ENCODE measurements at places on chromosomes 3 and 15. TPM values are rescaled to one million over a fixed set of nuclear protein-coding genes. Genes with fewer than 3 reads are reported as not detected.

GRCh38 chr15:37028625-37029296 is 71.6 kb downstream of the MEIS2 start:
- no peak for DNase-seq

GOLGA6A gene
- not detected for total RNA-seq

- no peak for DNase-seq
These were observed 51.3 kb downstream of the RBMS3 start for GRCh38 chr3:29332195-29332637.

- DNase-seq, result peak; percentile 76
These were observed at the start of gene OXTR for GRCh38 chr3:8769088-8769822. TSS of gene OXTR (minus strand) at chr3:8769613. CDS start at chr3:8768187, 1,426 bp downstream.

DNA sequence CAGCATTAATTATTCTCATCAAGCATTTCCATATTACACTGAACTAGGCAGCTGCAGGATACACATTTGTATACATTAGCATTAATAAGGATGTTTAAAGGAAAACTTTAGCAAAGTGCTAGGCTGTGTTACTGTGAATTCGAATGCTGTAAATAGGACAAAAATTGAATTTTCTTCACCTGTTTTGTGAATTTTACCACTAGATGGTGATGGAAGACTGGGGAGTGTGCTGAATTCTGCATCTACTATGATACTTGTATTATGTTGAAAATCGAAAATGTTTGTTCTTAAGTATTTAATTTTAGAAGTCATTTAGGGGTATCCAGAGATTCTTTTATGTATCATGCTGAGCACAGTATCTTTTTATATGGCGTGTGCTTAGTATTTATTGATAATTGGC is 12.3 kb upstream of the P2RY14 start:
- DNase-seq, result peak; percentile 58

INO80 gene
- total RNA-seq, result 46.3 TPM

PP2D1 gene
- not detected for total RNA-seq

- DNase-seq, result no peak
These were observed 25.7 kb downstream of the EEFSEC start for GRCh38 chr3:128178782-128179483.

GRCh38 chr3:125431391-125431790 is 56.3 kb upstream of the ZNF148 start:
- no peak for DNase-seq

DNA sequence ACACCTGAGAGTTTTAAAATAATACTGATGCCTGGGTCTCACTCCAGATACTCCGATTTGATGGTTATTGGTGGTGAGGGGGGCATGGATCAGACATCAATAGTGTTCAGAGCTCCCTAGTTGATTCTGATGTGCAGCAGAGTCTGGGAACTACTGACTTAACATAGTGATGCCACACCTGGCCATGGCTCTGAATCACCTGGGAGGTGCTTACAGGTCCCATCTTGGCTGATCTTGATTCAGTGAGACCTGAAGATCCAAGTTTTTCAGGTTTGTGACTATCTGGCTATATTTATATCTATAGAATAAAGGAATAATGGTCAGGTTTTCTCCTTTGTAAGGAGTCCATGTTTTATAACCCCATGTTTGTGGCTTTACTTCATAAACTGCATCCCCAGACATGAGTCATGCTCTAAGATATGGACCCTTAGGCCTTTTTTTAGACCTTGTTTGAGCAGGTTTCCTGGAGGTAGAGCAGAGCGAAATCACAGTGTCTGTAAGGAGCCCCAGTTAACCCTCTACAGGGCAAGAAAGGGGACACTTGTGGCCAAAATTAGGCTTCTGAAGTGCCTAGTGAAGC is 101.4 kb downstream of the LARS2 start:
- DNase-seq, result no peak

GRCh38 chr3:183815563-183815940 is 9.8 kb downstream of the MAP6D1 start:
- DNase-seq, result no peak

GMPS gene
- total RNA-seq, result 75.3 TPM

GRCh38 chr3:148839805-148840204 is 12.2 kb downstream of the CPB1 start:
- DNase-seq, result no peak

GRCh38 chr3:100782348-100782747 is 73.1 kb downstream of the TFG start:
- DNase-seq, result no peak

CSPG5 gene
- total RNA-seq, result 0.93 TPM

PLD1 gene
- 7.5 TPM for total RNA-seq

CFAP100 gene
- not detected for total RNA-seq

GRCh38 chr3:143329567-143330211 is 210.1 kb downstream of the CHST2 start:
- no peak for DNase-seq

CASR gene
- total RNA-seq, result not detected

- DNase-seq, result no peak
These were observed 155.4 kb downstream of the ADAMTS17 start for GRCh38 chr15:100186366-100186765.

CCNB2 gene
- 116 TPM for total RNA-seq

PLA2G4D gene
- total RNA-seq, result not detected

- no peak for DNase-seq
These were observed 10.0 kb downstream of the PLA2G4B start for GRCh38 chr15:41848631-41849030.

- no peak for DNase-seq
These were observed 10.3 kb downstream of the RTP1 start for GRCh38 chr3:187207624-187208023.

DNA sequence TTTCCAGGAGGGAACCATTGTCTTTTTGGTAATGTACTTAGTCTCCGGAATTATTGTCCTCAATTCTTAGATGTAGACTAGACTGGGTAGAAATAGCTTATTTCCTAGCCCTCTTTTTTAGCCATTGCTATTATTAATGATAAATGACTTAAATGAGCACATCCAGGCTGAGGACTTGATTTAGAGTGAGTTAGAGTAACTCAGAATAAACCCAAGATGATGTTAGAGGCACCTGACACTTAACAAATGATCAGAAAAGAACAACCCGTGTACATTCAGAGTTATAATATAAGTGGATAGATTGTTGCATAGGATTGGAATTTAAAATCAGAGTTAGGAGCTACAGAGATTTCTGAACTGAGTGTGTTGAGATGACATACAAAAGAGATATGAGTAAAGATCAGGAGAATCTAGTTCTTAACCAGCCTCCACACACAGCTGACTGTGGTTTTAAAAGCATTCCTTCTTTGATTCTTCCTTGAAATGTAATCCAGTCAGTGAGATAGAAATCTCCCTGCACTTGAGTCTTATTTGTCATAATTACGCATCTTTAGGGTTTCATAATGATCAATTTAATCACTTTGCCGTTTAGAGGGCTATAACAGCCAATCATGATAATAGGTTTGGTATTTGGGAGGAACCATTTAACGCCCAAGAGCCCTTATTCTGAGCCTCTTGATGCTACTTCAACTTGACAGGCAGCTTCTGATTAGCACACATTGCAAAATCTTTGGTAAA is 366.5 kb downstream of the GAP43 start:
- DNase-seq, result peak; percentile 37

GRCh38 chr3:22729981-22730380 is 473.1 kb upstream of the UBE2E2 start:
- peak; percentile 10 for DNase-seq

- no peak for DNase-seq
These were observed 34.3 kb downstream of the IGDCC3 start for GRCh38 chr15:65343374-65343981.

- DNase-seq, result no peak
These were observed 120.4 kb downstream of the LPP start for GRCh38 chr3:188274249-188274915.

GRCh38 chr3:49724586-49724985 is 835 bp upstream of the GMPPB start:
- DNase-seq, result no peak

GPR149 gene
- total RNA-seq, result not detected
